ENCODE measurements at places on chromosomes 2 and 18. TPM values are rescaled to one million over a fixed set of nuclear protein-coding genes. Genes with fewer than 3 reads are reported as not detected.

GRCh38 chr2:233451950-233452349 is 97.7 kb downstream of the DGKD start:
- no peak for DNase-seq

DNA sequence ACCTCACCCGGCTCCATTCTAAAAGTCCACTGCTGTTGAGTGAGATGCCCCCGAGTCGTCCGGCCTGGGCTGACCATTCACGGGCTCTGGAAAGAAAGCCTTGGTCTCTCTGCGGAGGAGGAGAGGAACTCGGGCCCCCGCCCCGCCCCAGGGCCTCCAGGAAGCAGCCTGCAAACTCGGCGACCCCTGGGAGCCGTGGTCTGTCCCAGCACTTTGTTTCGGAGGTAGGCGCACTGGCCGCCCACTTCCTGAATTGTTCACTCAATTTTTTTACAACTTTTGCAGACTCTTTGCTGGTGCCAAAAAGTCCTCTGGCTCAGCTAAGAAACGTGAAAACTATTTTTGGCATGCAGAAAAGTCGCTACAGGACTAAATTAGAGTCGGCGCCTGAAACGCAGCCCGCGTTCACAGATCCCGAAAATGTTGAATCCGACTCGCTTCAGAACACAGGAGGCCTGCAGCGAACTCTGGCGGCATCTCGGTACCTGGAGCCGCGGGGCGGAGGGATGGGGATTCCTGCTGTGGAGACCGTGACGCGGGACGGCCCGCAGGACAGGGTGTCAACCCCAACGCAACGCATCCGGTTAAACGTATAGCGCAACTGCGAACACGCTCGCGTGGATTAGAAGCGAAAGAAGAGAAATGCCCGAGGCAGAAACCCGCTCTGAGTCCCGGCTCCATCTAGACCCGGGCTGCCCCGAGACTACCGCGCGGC is 1.5 kb downstream of the PXDN start:
- DNase-seq, result peak; percentile 51

- DNase-seq, result no peak
Measured at GRCh38 chr2:24820598-24821432, 27.6 kb downstream of the CENPO start.

- no peak for DNase-seq
Measured at GRCh38 chr2:2837746-2838547, 506.9 kb upstream of the MYT1L start.

DNA sequence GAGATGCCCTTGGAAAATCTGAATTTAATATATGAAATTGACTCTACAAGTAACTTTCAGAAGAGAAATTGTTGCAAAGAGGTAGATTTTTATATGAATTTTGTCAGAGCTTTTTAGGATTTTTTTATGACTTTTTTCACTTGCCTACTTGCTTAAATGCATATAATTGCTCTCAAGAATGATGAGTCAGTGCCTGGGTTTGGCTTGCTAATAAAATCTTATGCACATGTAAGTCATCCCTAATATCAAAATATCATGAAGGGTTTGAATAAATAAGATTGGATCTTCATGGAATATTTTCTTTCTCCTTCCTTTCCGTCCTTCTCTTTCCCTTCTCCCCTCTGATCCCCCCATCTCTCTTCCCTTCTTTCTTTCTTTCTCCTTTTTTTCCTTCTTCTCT is 354.1 kb downstream of the TXNL1 start:
- no peak for DNase-seq

The GALNT14 gene
- total RNA-seq, result 1.5 TPM

The TMEM200C gene
- total RNA-seq, result not detected

DNA sequence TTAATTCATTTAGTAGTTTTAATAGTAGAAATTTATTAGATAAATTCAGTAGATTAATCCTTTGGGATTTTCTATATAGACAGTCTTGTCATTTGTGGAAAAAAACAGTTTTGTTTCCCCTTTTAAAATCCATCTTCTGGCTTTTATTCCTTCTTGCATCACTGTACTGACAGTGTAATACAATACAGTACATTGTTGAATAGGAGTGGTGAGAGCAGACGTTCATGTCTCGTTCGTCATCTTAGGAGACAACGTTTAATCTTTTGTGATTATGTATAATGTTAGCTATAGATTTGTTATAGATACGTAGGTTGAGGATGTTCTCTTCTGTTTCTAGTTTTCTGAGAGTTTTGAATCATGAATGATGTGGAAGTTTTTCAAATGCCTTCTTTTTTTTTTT is 61.8 kb downstream of the NCOA1 start:
- no peak for DNase-seq

DNA sequence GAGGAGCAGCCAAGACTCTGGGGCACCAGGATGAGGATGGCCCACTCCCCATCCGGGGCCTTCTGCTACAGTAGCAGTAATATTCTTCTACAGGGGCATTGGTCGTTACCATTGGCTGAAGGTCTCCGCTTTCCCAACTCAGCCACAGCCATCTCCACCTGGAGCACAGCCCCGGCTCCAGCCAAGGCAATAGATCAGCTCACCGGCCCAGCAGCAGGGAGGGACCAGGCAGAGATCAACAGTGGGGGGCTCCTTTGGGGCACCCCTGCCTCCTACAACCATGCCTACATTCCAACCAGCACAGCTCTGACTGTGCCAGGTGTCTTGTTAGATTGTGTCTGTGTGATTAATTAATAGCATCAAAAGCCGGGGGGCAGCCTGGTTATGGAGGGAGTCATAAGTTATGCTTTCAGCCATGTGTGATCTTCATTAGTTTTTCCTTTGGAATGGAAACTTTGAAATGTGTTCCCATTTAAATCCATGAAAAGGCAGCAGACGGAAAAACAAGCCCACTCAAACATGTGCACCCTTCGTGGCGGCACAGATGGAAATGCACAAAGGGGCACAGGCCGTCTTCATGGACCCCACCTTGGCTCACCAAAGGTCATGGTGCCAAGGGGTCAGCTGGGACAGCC is 68.6 kb upstream of the BZW1 start:
- DNase-seq, result no peak

GRCh38 chr2:60324536-60324935 is 228.9 kb downstream of the BCL11A start:
- no peak for DNase-seq

The CAPN13 gene
- total RNA-seq, result not detected

DNA sequence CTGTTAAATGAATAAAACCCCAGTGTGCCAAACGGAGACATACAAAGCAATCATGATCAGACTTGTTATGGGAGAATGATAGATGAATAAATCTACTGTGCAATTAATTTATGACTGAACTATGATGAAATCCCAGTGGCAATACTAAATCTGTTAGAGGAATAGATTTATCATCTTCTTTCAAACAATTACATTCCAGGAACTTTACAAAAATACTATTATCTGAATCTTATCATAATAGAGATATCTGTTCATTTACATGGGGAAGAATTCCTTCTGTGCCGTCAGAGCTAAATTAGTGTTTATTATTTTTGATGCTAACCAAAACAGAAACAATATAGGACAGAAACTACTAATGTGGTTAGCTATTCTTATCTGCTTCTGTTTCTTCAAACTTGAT is 208.5 kb downstream of the CAMKMT start:
- DNase-seq, result no peak

GRCh38 chr18:36376361-36376760 is 78.8 kb downstream of the FHOD3 start:
- no peak for DNase-seq

GRCh38 chr2:66494708-66495107 is 59.8 kb downstream of the MEIS1 start:
- DNase-seq, result no peak

- DNase-seq, result peak; percentile 47
Measured at GRCh38 chr18:5294113-5294456, 1.4 kb downstream of the ZBTB14 start.

The SCYGR4 gene
- not detected for total RNA-seq

GRCh38 chr2:23669413-23670244 is 257.3 kb downstream of the ATAD2B start:
- DNase-seq, result no peak

DNA sequence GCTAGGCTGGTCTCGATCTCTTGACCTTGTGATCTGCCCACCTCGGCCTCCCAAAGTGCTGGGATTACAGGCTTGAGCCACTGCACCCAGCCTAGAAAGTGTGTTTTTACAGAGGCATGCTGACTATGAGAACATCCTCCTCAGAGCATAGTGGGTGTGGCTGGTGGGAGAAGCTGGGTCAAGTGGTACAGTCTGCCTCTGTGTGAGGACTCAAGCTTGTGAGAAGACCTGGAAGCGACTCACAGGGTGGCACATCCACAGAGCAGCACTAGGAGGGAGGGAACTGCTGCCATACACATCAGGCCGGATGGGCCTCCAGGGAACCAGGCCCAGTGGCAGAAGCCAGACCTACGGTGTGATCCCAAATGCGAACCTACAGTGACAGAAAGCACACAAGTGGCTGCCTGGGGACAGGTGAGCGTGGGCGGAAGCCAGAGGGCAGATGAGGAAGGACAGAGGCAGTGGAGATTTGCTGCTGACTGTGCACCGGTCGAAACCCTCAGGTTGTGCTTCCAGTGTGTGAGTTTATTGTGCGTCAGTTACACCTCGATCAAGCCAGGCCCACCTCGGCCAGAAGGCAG is 8.9 kb downstream of the ARHGEF4 start:
- DNase-seq, result no peak

The CYP27A1 gene
- total RNA-seq, result not detected

- no peak for DNase-seq
Measured at GRCh38 chr2:52532956-52533355, 1234.6 kb upstream of the CHAC2 start.

GRCh38 chr2:107728586-107728985 is 98.1 kb upstream of the RGPD4 start:
- DNase-seq, result no peak

The HOXD13 gene
- total RNA-seq, result not detected

GRCh38 chr2:137676346-137676745 is 287.9 kb upstream of the HNMT start:
- DNase-seq, result no peak

DNA sequence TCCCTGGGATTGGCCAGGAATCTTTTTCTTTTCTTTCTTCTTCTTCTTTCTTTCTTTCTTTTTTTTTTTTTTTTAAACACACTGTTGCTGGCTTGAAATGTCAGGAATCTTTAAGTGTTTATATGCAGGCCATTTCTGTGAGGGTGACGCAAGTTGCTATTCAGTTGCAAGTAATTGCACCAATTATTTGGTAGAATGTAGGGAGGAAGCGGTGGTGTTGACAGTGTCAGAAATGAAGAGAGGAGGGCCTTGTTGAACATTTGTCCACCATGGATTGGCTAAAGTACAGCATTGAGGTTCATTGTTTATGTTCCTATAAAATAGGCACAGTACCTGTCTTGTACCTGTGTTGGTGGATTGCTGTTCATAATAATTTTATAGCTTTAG is 6.5 kb downstream of the RPIA start:
- DNase-seq, result no peak

The GKN2 gene
- total RNA-seq, result not detected

The GNAL gene
- total RNA-seq, result 0.05 TPM

The ACTG2 gene
- not detected for total RNA-seq

DNA sequence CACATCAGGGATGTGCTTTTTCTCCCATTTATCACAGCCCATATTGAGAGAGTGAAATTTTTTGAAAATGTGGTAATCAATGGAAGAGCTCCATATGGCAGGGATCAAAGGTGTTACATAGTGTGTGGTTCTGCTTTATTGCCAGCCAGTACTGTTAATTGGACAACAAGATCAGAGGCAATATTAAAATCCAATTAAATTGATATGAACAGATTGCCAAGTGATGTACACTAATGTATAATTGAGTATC is 338.9 kb downstream of the BCL11A start:
- no peak for DNase-seq

The CCL20 gene
- 13.1 TPM for total RNA-seq

The STPG4 gene
- total RNA-seq, result 0.27 TPM

- DNase-seq, result no peak
Measured at GRCh38 chr2:66576561-66577320, 141.8 kb downstream of the MEIS1 start.

DNA sequence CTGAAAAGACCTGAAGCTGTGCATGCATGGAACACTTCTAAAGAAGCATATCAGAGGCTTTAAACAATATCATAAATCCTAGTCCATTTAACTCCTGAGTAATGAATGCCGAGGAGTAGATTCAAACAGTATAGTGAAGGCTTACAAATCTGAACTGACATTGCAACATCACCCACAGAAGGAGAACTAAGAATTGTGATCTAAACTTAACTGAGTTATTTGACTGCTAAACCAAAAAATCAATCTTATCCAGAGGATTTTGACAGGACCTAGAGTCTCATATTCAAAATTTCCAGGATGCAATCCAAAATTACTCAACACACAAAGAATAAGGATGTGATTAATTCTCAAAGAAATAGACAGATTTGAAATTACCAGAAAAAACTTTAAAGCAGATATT is 181.0 kb downstream of the SLC39A10 start:
- DNase-seq, result no peak

- DNase-seq, result no peak
Measured at GRCh38 chr2:15040429-15041084, 408.0 kb downstream of the LRATD1 start.

- DNase-seq, result peak; percentile 44
Measured at GRCh38 chr2:233974530-233975071, 57.4 kb downstream of the TRPM8 start.

DNA sequence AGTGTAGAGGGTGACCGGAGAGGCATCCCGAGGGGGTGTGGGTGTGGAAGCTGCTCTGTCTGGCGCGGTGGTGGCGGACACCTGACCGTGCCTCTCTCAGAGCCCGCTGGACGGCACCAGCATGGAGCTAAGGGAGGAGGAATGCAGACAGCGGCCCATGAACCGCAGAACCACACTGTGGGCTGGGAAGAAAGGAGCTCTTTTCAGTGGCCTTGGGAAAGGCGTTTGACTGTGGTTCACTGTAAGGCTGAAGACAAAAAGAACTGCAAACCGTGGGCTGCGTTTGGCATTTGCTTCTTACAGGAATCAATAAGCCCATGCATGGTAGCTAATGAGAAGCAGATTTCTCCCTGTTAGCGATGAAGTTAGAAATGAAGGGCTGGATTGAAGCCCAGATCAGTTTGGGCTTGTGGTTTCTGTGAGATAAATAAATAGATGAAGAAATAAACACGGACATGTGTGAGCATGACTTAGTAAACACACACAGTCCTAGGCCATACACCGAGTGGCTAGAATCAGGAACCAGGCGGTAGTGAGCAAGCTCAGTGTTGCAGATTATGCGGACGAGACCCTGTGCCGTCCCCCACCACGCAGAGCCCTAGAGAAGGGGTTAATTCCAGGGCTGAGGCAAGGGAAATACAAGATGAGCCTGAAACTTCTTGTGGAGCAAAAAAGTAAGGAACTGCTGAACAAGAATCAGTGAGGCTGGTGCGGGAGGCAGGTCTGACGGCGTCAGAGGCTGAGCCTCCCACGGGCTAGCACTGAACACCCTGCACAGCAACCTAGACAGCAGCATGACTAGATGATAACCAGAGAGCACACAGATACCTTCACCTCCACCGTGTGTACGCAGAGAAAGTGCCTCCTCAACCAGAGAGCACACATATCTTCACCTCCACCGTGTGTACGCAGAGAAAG is 29.3 kb upstream of the NFATC1 start:
- no peak for DNase-seq

DNA sequence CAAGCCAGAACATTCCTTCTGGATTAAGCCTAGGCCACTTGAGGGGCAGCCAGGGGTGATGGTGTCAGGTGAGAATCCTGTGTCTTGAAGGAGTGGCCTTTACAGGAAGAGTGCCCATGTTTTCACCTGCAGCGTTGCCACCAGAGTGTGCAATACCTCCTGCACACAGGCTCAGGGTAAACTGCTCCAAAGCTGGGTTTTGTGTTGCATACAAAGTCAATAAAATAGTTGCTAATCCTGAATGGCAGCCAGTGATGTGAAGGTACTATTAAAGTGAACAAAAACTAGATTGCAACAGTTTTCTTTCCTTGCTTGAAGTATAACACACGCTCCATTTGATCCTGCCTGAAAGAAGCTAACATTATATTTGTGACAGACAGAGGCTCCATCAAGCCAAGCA is 64.4 kb upstream of the NRP2 start:
- DNase-seq, result no peak
